Epithelial cell of esophagus (primary cell): ENCODE measurements at places on chromosomes 11 and 22.

GRCh38 chr11:62186195-62186594 is 3.8 kb upstream of the SCGB1D1 start:
- DNase-seq = no peak

DNA sequence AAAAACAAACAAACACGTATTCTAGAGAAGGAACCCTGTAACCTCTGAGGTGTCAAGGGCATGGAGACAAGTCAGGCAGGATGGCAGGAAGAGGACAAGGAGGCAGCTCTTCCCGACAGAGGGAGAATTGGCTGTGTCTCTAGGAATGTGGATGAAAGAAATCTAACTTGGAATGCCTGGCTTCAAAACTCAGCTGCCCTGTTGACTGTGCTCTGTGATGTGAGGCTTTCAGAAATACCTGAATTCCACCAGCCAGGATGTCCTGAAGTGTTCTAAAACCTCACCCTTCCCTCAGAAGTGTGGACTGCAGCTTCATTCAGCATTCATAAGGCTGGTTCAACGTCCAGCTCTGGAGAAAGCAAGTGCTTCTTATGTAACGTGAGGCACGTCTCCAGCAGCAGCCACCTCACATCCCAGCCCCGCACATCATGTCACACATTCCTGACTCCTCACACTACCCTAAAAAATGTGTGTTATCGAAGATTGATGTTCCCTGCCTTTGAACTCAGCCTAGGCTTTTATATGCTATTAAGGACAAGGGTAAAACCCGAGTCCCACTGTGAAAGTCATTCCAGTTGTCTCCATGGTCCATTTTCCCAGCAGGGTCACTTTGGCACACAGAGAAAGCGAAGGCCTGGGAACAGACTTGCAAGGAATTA is 398.9 kb downstream of the ETS1 start:
- no peak for DNase-seq

- DNase-seq = peak; percentile 77
Observed at GRCh38 chr11:94131047-94131717, 2.5 kb downstream of the PANX1 start.

GRCh38 chr11:117649296-117650055 is 147.5 kb downstream of the DSCAML1 start:
- DNase-seq = peak; percentile 10

DNA sequence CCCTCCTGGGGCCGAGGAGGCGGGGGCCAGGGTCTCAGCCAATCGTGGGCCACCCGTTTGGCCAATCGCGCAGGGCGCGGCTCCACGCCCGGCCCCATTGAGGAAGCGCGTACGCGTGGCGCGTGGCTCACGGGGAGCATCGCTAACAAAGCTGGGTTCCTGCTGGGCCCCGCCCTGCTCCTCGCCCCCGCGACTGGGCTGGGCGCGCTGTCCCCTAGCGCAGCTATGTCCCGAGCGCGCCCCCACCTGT is 614 bp upstream of the ASCL2 start:
- DNase-seq = peak; percentile 27

- DNase-seq = peak; percentile 63
Observed at GRCh38 chr11:11403763-11404725, 51.0 kb upstream of the CSNK2A3 start.

GRCh38 chr22:47180796-47181195 is 418.3 kb downstream of the TBC1D22A start:
- no peak for DNase-seq

- DNase-seq = no peak
Observed at GRCh38 chr11:62540804-62541701, 5.6 kb downstream of the AHNAK start.

GRCh38 chr11:94602430-94603372 is 35.5 kb downstream of the PIWIL4 start:
- DNase-seq = peak; percentile 94

GRCh38 chr22:44982445-44982844 is 27.4 kb downstream of the PHF21B start:
- DNase-seq = no peak

- no peak for DNase-seq
Observed at GRCh38 chr11:45752106-45752505, 52.8 kb upstream of the SLC35C1 start.

DNA sequence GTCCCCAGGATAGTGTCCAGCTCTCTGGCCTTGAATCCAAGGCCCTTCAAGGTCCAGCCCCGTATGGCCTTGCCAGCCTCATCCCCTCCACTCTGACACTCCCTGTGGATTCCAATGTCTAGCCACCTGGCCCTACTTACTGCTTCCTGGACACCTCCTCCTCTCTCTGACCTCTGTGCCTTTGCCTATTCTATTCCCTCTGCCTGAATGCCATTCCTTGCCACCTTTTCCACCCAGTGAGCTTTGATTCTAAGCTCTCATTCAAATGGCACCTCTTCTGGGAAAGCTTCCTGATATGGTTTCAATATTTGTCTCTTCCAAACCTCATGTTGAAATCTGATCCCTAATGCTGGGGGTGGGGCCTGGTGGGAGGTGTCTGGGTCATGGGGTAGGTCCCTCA is 31.9 kb upstream of the TTLL12 start:
- no peak for DNase-seq

DNA sequence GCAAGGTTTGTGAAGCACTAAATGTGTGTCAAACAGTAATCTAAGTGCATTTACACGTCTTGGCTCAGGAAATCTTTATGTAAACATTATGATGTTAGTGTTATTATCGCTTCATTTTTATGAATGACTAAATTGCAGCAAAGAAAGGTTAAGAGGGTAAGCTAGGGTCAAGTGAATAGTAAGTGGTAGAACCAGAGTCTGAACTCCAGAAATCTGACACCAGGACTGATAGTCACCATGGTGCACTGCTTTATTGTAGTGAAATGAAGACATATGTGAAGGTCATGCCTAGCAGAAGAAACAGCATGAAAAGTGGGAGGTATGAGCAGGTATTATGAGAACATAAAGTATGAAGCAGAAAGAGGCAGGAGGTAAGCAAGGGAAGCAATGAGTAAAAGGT is 368.7 kb upstream of the TENM4 start:
- DNase-seq = no peak

GRCh38 chr11:1484695-1485503 is 1.7 kb downstream of the MOB2 start:
- no peak for DNase-seq

GRCh38 chr11:85464283-85464682 is 162.9 kb downstream of the DLG2 start:
- no peak for DNase-seq

GRCh38 chr22:48844056-48844675 is 983.5 kb downstream of the BRD1 start:
- DNase-seq = no peak

DNA sequence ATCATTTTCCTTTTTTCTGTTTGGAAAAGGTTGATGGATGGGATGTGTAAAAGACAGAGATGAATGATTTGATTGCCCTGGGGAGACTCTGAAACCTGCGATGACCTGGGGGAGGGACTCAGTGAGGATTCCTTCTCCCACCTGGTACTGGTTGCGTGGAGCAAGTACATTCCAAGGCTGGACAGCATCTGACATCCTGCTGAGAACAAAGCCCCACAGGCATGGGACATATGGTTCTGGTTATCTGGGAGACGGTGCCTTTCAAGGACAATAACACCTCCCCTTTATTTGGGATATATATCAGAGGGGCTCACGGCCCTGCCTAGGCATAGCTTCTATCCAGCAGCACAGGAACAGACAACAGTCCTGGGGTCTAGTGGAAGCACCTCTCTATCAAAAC is 527.8 kb downstream of the METTL15 start:
- no peak for DNase-seq
